CD4-positive, CD25-positive, alpha-beta regulatory T cell (primary cell): ENCODE measurements at places on chromosomes 2 and 18. TPM values are rescaled to one million over a fixed set of nuclear protein-coding genes. Genes with fewer than 3 reads are reported as not detected.

Gene TMEM247
- not detected for total RNA-seq

Gene MCEE
- total RNA-seq: 12.8 TPM

Gene SERPINB2
- not detected for total RNA-seq

Gene PRSS56
- total RNA-seq: not detected

Gene FTCDNL1
- 0.32 TPM for total RNA-seq

Gene RTP5
- 0.44 TPM for total RNA-seq

Gene DNER
- not detected for total RNA-seq

- DNase-seq: no peak
Observed at GRCh38 chr18:26911840-26912239, 46.3 kb upstream of the AQP4 start.

- no peak for DNase-seq
Observed at GRCh38 chr2:134586326-134586965, 132.4 kb downstream of the TMEM163 start.

GRCh38 chr18:41537666-41538065 lies 417.4 kb upstream of the PIK3C3 start:
- no peak for DNase-seq

GRCh38 chr2:55616551-55617174 lies 759 bp downstream of the PPP4R3B start:
- DNase-seq: peak; percentile 65

- DNase-seq: no peak
Observed at GRCh38 chr2:6986301-6986911, 69.2 kb downstream of the RNF144A start.

DNA sequence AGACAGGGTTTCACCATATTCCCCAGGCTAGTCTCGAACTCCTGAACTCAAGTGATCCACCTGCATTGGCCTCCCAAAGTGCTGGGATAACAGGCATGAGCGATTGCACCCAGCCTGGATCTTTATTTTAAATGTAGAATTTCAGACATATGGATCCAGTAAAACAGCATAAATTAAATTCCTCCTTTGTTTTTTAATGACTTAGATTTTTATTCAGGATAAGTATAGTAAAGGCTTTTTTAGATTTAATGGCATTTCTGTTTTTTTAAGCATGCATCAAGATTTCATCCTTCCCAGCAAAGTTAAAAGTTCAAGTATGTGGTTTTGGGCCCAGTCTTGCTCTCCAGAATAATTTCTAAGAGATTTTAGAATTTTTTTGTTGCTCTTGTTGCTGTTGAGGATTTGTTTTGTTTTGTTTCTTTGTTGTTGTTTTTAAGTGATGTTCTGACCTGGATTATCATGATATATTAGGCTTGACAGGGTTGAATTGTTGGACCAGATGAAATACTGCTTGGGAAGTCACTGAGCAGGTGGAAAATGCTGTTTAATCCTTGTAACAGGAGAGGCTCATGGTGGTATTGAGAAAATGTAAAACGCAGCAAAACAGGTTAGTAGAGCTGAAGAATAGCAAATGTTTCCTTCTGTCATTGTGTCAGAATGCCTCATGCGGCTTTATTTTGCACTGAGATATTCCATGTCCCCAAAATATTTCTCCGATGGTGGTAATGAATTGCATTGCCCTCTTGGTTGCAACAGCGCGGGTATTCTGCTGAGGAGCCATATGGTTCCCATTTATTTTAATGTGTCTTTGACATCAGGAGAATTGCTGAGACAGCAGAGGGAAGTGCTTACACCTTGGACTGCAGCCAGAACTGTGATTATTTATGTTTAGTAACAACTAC lies 147.9 kb downstream of the GALNT3 start:
- no peak for DNase-seq

GRCh38 chr2:39018638-39019037 lies 102.2 kb downstream of the SOS1 start:
- no peak for DNase-seq

- DNase-seq: no peak
Observed at GRCh38 chr2:102171946-102172345, 14.9 kb upstream of the IL1RL2 start.

DNA sequence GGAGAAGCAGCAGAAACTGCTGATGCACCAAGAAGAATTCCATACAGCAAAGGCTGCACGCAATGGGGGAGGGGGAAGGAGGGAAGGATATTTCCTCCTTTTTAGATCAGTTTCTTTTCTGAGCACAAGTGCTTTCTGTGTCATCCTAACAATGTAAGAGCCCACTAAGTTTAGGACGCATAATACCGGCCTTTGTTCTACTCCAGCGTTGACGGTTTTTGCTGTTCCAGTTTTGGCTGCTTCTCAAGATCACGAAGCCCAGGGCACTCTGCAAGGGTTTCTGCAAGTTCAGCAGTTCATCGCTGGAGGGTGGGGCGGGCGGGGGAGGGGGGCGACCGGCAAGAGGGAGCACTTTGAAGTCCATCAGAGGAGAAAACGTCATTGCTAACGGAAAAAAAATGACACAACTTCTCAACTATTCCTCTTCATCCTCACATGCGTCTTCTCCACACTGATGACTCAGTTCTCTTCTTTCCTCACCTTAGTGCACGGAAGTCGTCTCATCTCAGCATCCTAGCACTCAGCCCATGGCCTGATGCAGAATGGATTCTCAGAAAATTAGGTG lies 8.7 kb downstream of the FAM178B start:
- peak; percentile 39 for DNase-seq

GRCh38 chr18:7749510-7749981 lies 182.4 kb downstream of the PTPRM start:
- no peak for DNase-seq

DNA sequence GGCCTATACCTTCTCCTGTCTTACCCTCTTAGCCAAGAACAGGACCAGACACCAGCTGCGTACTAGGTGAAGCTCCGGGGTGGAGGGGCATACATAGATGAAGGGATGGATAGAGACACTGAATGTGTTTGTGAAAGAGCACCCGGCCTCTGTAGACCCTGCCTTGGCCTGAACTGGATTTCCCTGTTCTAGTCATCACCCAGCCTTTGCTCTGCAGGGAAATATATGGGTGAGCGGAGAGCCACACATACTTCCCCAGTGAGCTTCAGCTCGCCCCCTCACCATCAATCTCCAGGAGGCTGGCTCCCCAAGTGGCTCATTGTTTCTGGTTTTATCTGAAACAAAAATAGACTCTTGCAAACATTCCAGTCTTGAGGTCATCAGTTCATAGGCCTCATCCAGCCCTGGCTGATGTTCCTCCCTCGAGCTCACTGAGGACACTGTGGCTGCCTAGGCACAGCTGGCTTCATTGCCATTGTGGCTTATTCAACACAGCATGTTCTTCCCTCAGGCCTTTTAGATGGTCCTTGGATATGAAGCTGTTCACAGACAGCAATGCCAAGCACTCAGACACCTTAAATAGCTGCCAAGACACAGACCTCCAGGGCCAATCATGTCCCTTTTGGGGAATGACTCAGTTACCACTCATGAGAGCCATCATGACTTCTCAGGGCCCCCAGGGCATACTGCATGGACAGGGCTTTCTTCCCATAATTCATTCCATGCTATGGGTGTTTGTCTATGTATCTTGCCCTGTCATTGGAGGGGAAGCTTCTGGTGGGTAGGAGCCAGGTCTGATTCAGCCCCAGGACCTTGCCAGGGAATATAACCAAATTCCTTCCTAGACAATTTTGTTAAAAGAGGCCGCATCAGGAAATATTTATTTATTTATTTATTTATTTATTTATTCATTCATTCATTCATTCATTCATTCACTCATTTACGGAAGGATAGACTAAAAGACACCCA lies 82.4 kb downstream of the TTC32 start:
- DNase-seq: no peak

DNA sequence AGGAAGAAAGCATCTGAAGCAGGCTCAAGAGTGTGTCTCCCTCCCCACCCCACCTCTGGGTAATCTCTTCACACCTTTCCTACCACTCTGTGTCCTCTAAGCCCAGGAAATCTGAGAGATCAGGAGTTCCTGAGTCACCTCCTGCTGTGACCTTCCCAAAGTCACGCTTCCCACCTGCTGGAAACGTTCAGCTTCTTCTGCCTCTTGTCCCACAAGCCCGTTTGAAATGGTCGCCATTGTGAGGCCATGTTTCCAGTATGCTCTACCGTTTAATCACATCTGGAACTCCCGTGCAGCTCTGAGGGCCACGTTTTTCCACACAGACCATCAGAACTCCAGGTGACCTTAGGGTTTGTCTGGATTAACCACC lies 25.9 kb downstream of the GREB1 start:
- DNase-seq: no peak

GRCh38 chr2:127531221-127531648 lies 4.2 kb upstream of the MYO7B start:
- DNase-seq: no peak

GRCh38 chr2:31251018-31251417 lies 17.1 kb downstream of the EHD3 start:
- no peak for DNase-seq

DNA sequence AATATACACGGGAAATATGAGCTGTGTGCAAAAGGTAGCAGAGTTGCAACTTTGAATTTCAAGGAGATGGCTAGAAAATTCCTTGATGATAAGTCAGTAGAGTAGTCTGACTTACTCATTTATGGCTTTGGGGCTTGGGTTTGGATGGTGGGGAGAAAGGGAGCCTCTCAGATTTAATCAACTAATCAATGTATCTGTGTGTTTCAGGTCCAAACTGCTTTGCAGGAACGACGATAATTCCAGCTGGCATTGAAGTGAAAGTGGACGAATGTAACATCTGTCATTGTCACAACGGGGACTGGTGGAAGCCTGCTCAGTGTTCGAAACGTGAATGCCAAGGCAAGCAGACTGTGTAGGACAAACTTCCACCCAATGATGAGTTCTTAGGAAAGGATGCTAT lies 164.6 kb downstream of the VWC2L start:
- DNase-seq: no peak

DNA sequence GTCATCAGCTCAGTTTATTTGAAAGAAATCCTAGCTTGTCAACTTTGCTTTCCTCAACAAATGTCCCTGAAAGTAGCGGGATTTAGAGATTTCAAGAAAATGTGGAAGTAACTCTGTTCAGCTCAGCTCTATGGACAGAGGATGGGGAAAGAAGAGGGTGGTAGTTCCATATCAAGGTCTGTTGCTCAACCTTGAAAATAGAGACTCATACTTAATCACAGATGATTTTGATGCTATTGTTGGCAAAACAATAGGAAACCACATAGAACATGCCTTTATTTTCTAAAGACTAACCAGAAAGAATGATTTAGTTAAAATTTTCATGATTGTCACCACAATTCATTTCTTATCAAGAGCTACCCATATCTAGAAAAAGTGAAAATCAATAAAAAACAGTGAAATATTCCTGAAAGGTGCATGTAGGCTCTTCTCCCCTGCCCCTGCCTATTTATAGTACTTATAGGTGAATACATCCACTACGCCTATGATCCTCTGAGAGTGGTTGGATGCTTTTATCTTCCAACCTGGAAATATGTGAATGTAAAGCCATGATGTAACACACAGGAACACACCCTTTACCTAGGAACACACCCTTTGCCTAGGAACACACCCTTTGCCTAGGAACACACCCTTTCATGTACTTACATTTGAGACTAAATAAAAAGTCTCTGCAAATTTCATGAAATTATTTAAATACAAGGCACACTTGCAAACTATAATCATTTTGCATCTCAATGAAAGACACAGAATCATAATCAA lies 65.8 kb downstream of the ETAA1 start:
- DNase-seq: no peak

DNA sequence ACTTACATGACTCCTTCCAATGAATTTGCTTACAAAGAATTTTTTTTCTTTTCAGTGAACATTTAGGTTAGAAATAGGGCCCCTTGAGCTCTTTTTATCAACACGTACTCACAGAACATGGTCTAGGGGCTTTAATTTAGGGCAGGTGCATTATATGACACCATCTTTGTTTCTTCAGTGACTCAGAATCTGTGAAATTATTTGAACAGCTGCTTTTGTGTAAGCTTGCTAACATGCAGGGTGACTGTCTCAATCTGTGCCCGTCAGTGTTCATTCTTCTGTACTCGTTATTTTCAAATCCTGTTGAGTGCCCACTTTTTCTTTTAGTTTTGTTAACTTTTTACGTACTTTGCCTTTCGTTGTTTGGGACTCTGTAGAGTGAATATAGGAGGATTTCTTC lies 52.8 kb upstream of the CABYR start:
- DNase-seq: no peak

DNA sequence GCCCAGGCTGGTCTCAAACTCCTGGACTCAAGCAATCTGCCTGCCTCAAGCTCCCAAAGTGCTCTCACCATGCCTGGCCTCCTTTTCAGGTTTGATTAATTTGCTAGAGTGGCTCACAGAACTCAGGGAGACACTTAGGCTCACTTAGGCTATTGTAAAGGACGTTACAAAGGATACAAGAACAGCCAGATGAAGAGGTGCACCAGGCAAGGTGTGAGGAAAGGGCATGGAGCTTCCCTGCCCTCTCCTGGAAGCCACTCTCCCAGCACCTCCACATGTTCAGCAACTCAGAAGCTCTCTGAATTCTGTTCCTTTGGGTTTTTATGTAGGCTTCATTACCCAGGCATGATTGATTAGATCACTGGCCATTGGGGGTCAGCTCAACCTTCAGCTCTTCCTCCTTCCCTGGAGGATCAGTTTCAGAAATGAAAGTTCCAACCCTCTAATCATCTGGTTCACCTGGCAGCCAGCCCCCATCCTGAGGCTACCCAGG lies 78.7 kb upstream of the RGPD5 start:
- no peak for DNase-seq

GRCh38 chr2:19359456-19359855 lies 1.0 kb upstream of the OSR1 start:
- DNase-seq: no peak

DNA sequence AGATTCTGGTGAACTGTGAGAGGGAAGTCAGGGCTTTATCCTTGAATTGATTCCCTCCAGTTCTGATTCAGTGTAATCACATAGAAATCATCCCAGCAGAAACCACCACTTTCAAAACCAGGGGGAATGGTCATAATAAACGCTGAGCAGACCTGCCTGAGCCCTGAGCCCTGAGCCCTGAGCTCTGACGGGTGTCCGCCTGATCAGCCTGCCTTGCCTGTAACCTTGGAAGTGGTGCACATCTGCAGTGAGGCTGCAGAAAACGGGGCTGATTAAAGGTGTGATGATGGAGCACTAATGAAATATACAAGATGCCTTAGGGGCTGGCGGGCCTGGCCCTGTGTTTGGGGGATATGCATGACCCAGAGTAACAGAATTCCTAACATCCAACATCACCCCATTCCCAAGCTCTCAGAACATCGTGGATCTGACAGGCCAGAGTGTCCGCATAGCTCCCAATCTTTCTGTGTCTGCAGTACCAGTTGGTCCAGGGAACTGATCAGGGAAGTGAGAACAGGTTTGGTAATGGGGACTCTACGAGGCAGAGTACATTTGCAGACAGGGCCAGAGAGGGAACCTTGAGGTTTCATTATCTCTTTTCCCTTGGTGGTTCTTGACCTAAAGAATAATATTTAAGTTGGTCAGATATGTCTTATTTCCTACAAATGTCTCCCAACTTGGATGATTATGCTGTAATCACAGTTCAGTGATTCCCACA lies 37.8 kb downstream of the KCTD18 start:
- no peak for DNase-seq

GRCh38 chr18:12478269-12479047 lies 70.7 kb downstream of the PRELID3A start:
- DNase-seq: no peak
